Activated CD4-positive, alpha-beta T cell treated with anti-CD3 and anti-CD28 coated beads, Interleukin-2, amount 10 ng/mL, durations not matched to agents 7 days and 5 days (primary cell): ENCODE measurements at places on chromosomes 16 and 17. TPM values are rescaled to one million over a fixed set of nuclear protein-coding genes. Genes with fewer than 3 reads are reported as not detected.

Gene IST1
- 191 TPM for total RNA-seq

Gene METTL9
- total RNA-seq = 82.1 TPM

Gene ALOX12B
- total RNA-seq = 0.27 TPM

DNA sequence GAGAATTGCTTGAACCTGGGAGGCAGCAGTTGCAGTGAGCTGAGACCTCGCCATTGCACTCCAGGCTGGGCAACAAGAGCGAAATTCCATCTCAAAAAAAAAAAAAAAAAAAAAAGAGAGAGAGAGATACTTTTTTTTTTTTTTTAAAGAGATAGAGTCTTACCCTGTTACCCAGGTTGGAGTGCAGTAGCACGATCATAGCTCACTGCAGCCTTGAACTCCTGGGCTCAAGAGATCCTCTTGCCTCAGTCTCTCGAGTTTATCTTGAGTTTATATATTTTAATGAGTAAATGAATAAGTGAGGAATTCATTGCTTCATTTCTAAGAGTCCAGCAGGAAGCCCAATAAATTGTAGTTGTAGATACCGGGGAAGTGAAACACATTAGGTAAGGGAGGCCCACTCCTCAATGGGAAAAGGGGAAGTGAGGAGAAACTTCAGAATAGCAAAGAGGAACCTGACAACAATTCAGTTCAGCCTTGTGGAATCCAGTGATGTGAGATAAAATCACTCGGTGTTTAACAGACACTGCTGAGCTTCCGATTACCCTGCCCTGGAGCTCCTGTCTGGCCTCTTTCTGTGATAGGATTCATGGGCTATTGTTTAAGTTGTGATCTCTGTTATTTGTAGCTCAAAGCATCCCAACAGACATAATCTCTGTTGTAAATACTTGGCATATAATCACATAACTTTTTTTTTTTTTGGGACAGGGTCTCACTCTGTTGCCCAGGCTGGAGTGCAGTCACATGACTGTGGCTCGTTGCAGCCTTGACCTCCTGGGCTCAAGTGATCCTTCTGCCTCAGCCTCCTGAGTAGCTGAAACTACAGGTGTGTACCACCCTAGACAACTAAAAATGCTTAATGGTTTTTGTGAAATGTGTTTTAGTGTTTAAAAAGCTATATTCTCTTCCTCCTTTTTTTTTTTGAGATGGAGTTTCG, 15.8 kb upstream of the ITGAM start:
- no peak for DNase-seq

DNA sequence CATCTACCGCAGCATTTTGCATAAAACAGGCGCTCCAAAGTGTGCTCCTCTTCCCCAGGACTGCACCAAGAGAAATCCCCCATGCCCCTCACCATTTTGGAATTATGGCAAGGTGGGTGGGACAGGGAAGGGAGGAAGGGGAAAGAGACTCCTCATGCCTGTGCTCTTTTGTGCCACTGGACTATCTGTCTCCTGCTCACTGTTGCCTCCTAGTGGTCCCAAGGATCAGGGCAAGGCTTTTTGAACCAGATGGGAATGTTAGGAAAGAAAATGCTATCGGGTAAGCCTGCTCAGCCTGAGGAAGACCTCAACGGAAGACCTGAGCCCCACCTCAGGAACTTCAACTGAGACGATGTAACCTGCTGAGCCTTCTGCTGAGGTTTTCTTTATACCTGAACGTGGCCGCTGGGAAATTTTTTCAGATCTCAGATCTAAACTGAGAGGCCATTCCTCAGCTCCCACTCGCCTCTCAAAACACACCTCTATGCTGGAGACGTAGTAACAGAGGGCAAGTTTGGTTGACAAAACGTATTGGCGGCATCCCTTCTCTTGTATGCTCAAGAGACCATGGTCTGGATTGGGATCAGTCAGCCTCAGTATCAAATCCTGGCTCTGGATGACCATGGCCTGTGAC, 58.3 kb downstream of the SPACA3 start:
- peak; percentile 18 for DNase-seq

GRCh38 chr17:52504081-52504480, 345.6 kb upstream of the CA10 start:
- DNase-seq = no peak

- no peak for DNase-seq
These were observed 16.8 kb downstream of the PDK2 start for GRCh38 chr17:50111673-50112655.

DNA sequence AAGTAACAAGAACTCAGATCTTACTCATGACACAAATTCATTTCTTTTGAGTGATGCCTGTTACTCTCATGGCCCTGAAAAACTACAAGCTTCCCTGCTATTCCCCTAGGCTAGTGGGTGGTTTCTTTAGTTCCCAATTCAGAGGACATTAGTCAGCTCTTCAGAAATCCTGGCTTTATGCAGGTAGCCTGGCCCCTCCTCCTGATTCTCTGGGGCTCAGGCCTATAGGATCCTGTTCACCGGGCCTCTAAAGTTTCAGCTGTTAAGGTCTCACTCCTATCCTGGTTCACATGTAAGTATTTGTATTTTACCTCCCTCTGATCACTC, 87.3 kb upstream of the IRX5 start:
- no peak for DNase-seq

- DNase-seq = no peak
These were observed 284.0 kb downstream of the SEC14L1 start for GRCh38 chr17:77424585-77425344.

DNA sequence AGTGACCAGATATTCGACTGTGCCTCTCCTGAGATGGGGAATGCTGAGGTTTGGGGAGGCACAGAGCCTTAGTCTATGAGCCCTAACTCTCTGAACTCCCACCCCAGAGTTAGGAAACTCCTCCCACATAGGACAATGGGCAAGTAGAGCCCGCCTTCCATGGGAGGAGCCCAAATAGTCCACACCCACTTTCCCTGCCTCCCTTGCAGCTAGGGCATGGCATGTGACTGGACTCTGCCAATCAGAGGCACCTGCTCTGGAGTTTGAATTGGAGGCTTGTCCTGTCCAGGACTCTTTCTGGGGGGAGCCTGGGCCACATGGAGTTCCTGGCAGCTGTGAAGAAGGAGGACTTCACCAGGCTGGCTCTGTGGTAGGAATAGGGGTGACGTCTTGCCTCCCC, 48.4 kb downstream of the SOCS1 start:
- no peak for DNase-seq
